ENCODE measurements at places on chromosomes 4 and X. TPM values are rescaled to one million over a fixed set of nuclear protein-coding genes. Genes with fewer than 3 reads are reported as not detected.

PF4V1 gene
- 0.57 TPM for total RNA-seq

NEIL3 gene
- 14.6 TPM for total RNA-seq

CENPVL3 gene
- not detected for total RNA-seq

DGKK gene
- total RNA-seq = not detected

FGFRL1 gene
- 30.4 TPM for total RNA-seq

SLC25A43 gene
- 11.4 TPM for total RNA-seq

CACNA1F gene
- total RNA-seq = not detected

FAM184B gene
- total RNA-seq = not detected

SATL1 gene
- total RNA-seq = not detected

ANOS1 gene
- 1.1 TPM for total RNA-seq

PAK3 gene
- 2.2 TPM for total RNA-seq

ZXDA gene
- 5.0 TPM for total RNA-seq

MGAT4D gene
- total RNA-seq = not detected

LINC00632 gene
- total RNA-seq = 5.3 TPM

IL2RG gene
- total RNA-seq = 0.43 TPM

PPP1R2C gene
- total RNA-seq = not detected

All from placental pericyte (primary cell).